Chondrocyte (in vitro differentiated cells): ENCODE measurements at places on chromosomes 7 and 10. TPM values are rescaled to one million over a fixed set of nuclear protein-coding genes. Genes with fewer than 3 reads are reported as not detected.

Gene GRM3
- total RNA-seq = not detected in 3 replicates

Gene CPED1
- total RNA-seq = 2.8 to 4.9 TPM (median 4.0 TPM) in 3 replicates

Gene DNAJB9
- 22.0 to 29.2 TPM (median 29.0 TPM) in 3 replicates for total RNA-seq

DNA sequence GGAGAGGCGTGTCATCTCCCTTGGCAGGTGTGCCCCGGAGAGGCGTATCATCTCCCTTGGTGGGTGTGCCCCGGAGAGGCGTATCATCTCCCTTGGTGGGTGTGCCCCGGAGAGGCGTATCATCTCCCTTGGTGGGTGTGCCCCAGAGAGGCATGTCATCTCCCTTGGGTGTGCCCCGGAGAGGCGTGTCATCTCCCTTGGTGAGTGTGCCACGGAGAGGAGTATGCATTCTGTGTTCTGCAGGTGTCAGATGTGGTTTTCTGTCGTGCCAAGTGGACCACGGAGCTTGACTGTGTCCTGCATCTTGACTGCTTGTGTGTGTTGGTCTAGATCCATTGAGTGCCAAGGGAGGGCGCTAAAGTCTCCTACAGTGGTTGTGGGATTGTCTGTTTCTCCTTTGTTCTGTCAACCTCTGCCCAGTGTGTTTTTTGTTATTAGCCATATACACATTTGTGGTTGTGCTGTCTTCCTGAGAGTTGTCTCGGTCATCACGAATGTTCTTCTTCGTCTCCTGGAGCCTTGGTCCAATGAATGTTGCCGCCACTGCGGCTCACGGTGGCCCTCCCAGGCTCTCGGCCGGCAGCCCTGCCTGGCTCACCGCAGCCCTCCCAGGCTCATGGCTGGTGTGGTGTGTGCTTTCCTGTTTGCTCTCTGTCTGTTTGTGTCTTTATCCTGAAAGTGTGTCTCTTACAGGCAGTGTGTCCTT lies 96.8 kb downstream of the INPP5A start:
- DNase-seq = no peak

- no peak for DNase-seq
Measured at GRCh38 chr7:44561962-44562621, 11.6 kb downstream of the DDX56 start.

DNA sequence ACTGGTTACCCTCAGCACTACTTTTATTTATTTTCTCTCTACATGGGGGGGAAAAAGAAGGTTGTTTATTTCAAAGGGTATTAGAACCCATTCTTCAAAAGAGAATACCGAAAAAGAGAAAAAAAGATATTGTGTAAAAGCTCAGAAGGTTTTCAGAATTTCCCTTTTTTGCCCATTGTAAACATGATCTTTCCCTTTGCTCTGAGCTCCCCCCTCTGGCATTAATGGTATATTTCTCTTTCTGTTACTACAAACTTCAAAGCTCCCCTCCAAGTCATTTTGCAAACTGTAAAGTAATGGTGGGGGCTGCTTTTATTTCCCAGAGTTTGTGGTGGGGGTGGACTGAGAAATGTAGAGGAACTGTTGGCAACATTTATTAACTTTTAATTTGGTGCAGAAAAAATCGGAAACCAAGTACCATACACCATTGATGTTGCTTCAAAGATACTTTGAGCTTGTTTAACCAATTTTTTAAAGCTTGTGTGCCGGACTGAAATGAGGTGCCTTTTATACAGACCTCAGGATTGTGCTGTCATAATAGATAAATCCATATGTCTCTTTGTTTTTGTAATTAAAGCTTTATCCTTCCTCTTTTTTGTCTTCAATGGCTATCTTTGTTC lies 181.5 kb downstream of the EXOC4 start:
- DNase-seq = no peak

DNA sequence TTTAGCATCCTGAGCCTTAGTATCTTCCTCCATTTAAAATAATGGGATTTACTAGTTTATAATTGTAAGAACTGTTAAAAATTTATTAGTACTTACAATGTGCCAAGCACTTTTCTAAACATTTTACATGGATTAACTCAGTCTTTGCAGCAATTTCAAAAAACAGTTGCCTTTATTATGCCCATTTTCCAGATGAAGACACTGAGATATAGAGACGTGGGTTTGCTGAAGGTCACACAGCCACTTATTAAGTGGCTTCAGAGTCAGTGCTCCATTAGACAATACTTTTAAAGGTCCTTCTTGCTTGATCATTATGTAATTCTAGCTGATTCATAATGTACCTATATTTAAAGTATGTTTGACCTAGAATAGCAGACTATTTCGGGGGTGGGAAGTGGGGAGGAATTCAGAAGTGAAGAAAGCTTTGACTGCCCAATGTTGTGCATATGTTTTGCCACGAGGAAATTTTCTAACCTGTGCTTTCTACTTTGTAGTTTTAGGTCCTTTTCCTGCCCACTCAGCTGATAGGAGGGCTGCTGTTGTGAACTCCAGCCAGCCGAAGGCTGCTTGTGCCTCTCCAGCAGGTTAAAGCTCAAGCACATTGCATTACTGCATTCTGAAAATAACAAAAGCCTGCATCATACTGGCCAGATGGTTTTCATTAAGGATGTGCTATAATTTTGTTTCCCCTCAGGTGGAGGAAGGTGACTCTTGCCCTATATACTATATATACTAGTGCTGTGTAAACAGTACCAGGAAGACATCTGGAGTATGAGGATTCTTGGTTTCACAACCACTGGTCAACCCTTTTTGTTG lies 4.3 kb downstream of the PLEKHA8 start:
- no peak for DNase-seq

DNA sequence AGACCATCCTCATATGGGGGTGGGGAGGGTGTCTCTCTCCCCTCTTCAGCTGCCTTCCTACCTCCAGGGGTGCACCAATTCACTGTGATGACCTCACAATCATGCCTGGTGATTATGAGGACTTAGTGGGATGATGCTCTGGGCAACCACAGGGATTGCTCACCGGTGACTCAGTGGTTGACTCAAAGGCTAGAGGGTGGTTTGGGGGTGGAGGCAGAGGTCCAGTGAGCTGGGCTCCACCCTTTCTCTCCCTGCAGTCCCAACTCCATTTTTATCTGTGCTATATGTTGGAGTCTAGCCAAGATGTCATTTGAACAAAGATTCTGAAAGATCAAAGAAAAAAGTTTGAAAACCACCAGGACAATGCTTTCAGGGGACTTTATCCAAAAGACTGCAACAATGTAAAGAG lies 286.9 kb downstream of the KCNMA1 start:
- DNase-seq = no peak

DNA sequence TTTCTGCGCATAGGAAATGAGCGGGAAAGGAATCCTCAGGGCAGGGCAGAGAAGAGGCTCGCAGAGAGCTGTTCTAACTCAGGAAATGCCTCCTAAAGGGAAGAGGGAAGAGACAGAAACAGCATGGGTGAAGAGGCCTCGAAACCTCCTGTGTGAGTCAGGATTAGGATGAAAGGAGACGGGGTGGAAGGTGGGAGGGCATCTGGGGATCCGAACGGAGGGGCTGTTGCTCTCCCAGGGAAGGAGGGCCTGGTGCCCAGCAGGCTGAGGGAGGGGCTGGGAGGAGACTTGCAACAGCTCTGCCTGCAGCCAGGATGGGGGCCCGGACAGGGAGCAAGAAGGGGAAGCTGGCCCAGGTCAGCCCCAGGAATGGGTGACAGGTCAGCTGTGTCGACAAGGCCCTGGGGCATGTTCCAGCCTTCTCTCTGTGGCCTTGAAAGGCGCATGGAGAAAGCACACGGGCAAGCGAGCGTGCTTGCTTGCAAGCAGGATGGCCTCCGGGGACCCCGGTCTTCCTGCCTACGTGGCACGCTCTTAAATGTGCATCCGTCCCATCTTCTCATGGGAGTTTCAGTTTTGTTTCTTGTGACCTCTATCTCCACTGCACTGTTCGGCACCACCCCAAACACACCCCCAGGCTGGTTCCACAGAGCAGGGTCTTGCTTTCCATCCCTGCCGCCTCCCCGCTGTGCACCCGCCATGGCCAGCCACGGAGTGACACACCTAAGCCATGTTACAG lies 63.5 kb downstream of the HIPK2 start:
- DNase-seq = no peak

DNA sequence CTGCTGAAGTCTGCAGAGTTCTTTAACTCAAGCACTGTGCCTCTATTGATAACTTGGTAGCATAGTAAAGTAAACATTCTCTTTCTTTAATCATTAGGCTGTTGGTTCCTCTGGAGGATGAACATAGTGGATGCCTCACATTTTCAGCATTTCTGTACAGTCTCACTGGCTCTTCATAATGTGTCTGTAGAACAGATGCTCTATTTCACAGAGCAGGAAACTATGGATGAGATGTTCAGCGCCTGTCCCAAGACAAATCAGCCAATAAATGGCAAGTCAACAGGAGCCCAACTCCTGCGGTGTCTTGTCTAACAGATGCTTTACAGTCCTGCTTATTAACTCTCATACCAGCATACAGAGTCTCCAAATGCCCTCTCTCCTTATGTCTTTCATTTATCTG lies 36.5 kb downstream of the NRBF2 start:
- DNase-seq = no peak

DNA sequence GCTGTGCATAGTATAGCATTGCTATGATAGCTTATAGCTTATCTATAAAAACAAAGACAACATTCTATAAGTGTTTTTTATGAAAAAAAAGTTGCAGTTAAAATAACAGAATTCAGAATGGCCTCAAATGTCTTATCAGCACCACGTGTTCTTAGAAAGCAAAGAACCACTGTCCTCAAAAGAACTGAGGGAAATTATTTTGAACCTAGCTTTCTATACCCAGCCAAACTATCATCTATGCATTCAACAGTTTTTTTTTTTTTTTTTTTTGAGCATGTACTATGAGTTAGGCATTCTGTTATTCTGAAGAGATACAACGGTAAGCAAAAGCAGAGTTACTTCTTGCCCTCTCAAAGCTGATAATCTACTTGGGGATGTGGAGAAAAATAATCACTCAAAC lies 247.8 kb downstream of the CREB5 start:
- no peak for DNase-seq

DNA sequence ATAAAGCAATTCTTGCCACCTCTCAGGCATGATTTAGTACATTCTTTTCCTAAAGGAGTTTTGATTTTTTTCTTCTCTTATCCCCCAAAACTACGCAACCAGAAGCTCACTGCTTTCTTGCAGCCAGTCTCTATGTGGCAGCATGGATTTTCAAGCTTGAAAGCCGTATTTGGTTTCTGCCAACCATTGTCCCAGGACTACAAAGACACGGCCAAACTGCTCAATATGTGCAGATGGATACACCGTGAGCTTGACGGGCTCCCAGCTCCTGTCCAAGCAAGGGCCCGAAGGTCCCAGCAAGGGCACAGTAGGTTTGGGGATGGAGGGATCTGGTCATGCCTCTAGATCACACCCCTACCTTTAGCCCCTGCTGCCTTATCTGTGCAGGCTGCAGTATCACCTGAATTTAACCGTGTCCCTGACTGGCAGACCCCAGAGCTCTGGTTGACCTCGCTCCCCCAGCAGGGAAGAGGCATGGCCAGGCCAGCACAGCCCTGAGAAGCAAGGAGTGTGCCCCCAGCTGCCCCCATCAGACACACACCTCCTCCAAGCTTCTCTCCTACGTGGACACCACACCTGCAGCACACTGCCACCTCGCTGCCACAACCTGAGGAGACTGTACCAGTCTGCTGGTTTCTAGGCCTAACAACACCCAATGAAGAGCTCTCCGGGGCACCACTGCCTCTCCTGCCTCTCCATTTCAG lies 86.8 kb downstream of the COBL start:
- DNase-seq = no peak

- DNase-seq = no peak
Measured at GRCh38 chr10:97078261-97078937, 107.4 kb downstream of the SLIT1 start.

- DNase-seq = no peak
Measured at GRCh38 chr7:68958571-68958970, 639.7 kb upstream of the AUTS2 start.

- no peak for DNase-seq
Measured at GRCh38 chr7:107926481-107926880, 35.5 kb downstream of the DLD start.
